ENCODE measurements at places on chromosomes 5 and 9.

GRCh38 chr5:120546922-120547321, 82.8 kb downstream of the PRR16 start:
- peaks cover 97% of the 10 kb centered on the region for H3K4me1 ChIP-seq
- H3K27me3 ChIP-seq: peaks cover under 1% of the 10 kb centered on the region
- no peak overlapping the region for H3K4me3 ChIP-seq
- no peak for DNase-seq
- peak overlapping the region; percentile 54 for H3K27ac ChIP-seq
- H3K36me3 ChIP-seq: peaks cover 38% of the 10 kb centered on the region

DNA sequence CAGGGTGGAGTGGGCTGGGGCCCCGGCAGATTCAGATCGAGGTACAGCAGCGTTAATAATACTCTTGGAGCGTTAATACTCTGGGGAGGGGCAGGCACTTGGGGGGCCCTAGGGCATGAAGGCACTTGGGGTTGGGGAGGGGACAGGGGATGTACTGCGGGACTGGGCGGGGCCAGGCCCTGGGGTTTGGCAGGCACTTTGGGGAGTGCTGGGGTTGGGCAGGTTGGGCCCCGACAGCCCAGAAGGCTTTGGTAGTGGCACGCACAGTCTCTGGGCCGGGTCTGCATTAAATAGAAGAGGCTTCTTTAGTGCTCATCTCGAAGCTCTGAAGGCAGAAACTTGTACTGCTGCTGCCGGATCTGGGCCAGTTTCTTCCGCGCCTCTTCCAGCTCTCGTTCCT, 7.8 kb upstream of the TPM2 start:
- peak overlapping the region; percentile 19 for H3K27ac ChIP-seq
- peaks cover 16% of the 10 kb centered on the region for H3K36me3 ChIP-seq
- no peak for DNase-seq
- no peak overlapping the region for H3K4me3 ChIP-seq

DNA sequence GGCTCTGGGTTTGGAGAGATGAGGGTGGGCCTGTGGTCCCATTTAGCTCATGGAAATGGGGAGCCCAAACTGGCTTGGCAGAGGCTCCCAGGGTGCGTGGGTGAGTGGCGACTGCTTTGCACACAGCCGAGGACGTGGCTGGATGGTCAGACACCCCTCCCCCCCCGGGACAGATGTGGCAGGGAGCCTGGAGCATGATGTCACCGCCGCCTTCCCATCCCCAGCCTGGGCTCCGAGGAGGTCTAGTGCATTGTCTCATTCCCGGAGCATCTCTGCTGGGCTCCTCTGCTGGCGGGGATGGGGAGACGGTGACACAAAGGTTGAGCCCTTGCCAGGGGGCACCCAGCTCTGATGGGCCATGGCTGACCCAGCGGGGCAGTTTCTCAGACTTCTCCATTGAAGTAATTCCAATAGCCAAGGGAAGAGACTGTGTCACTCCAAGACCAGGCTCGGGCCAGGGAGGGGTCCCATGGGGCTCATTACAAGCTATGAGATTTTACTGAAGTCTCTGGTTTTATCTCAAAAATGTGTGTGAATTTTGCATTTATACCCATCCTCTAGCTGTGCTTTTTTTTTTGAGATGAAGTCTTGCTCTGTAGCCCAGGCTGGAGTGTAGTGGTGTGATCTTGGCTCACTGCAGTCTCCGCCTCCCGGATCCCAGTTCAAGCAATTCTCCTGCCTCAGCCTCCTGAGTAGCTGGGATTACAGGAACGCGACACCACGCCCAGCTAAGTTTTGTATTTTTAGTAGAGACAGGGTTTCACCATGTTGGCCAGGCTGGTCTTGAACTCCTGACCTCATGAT, 36.1 kb downstream of the HMCN2 start:
- peak overlapping the region; percentile 12 for H3K27ac ChIP-seq
- peak; percentile 41 for DNase-seq
- H3K27me3 ChIP-seq: peaks cover 30% of the 10 kb centered on the region
- no peak overlapping the region for H3K4me3 ChIP-seq

- DNase-seq: no peak
- H3K27ac ChIP-seq: peak overlapping the region; percentile 27
- H3K4me3 ChIP-seq: no peak overlapping the region
- no peaks in the 10 kb centered on the region for H3K27me3 ChIP-seq
Observed at GRCh38 chr5:52831786-52832511, 44.2 kb downstream of the ITGA1 start.
